GOT3 (cell line): ENCODE measurements at places on chromosomes 2 and 18.

DNA sequence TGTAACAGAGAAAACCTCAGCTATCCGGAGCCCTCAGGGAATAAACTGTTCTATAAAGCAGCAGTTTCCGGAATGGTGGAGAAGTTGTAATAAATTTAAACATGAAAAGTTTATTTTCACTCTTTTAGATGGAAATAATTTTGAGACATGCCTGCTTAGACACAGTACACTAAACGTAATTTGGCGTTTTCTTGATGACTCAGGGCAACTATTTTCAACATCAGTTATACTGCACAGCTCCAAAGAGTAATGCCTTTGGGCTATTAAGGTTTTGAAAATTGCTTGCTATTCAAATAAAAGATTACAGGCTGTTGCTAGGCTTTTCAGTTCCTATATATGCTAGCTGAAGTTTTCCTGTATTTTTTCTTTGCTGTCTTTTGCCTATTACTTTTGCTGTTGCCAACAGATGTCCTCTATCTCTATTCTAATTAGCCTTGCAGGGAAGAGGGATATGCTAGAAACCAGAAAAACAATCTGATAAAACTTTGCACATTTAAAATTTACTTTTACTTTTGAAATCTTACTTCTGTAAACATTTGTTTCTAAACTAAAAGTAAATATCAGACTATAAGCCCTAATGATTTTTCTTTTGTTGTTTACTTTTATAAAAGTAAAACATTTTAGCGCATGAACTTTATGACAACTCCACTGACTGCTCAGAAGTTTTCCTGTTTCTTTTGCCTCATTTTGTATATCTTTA lies 113.4 kb upstream of the WDSUB1 start:
- no peak for DNase-seq

GRCh38 chr2:25497918-25498407 lies 156.2 kb upstream of the DNMT3A start:
- no peak for DNase-seq

DNA sequence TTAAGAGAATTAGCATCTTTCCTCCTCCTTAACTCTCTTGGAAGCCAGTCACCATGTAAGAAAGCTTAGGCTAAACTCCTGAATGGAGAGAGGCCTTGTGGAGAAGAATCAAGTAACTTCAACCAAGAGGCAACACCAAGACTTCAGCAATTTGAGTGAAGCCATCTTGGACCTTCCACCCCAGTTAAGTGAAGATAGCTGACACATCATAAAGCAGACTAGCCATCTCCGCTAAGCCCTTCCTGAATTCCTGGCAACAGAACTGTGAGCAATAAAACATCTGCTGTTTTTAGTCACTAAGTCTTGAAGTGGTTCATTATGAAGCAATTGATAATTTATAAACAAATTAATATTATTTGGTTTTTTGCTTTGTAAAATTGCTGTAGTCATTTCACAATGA lies 1.5 kb upstream of the ZNF397 start:
- no peak for DNase-seq

GRCh38 chr2:59575191-59575590 lies 978.3 kb downstream of the BCL11A start:
- DNase-seq = no peak

DNA sequence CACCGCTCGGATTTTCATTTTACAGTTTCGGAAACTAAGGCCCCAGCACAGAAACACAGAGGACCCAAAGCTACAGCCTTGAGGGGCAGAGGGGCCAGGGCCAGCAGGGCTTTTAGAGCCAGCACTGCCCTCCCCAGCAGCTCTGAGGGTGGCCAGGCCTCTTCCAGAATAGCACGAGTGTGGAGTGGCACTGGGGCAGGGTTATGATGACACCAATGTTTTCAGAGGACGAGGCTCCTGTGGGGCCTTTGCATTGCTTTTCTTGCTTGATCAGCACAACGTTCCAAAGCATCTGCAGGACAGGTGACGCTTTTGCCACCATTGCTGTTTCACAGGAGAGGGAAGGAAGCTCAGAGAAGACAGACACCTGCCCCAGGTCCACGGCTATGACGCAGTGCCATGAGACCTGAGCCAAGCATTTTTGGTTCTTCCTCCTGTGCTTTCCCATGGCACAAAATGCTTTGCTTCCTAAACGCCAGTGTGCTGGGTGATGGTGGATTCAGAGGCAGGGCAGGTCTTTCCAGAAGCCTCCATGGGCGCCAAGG lies 126.9 kb downstream of the MBP start:
- DNase-seq = no peak

GRCh38 chr2:46411245-46411641 lies 68.1 kb upstream of the TMEM247 start:
- DNase-seq = no peak

DNA sequence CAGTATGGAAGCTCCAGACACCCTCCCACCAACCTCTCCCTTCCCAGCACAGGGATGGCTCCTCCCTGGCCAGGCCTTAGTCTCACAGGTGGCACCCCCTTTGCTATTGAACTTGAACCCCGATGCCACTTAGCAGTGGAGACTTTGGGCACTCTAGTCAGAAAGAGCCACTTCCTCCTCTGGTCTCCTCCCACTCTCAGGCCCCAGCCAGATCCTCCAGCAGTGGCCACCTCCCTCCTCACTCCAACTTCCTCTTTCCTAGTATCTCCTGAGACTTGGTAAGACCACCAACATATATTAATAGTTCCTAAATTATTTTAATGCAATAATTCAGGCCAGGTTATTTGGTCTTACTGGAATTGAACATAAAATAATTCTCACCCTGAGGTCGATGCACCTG lies 437.2 kb upstream of the ID2 start:
- DNase-seq = no peak

DNA sequence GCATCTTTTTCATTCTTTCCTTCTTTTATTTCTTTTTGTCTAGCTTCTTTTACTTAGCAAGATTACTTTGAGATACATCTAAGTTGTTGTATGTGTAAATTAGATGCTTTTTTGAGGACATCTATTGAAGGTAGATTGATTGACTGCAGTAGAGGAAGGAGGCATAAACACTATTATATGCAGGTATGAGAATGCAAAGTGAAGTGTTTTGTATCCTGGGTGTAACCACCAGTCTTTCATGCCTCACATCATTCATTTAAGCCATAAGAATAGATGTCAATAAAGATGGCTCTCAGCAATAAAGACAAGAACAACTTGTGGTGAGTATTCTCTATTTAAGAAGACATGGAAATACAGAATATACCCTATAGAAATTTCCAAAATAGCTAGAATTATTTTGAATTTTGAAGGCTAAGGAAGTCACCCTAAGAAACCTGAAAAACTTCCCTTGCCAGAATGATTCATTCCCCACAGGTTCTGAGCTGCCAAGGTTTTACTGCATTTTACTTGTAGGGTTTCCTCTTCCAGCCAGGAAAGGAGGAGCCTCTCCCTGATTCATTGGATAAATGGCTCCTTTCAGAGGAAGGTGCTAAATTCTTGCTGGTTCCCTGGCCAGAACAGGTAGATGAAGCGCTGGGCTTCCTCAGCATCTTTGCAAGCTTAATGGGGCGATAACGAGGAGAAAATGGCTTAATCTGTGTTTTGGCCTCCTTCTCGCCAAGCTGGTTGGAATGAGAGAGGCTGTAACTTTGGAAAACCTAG lies 279.8 kb upstream of the SLC14A2 start:
- DNase-seq = no peak

GRCh38 chr18:57904535-57904934 lies 101.4 kb upstream of the ATP8B1 start:
- no peak for DNase-seq
